Neural progenitor cell (in vitro differentiated cells): ENCODE measurements at places on chromosomes 11 and 22.

GRCh38 chr11:6771926-6772893 is at the start of gene OR2AG2:
Gene OR2AG2, minus strand, starts transcription at chr11:6771976. Its CDS starts 3,019 bp downstream, at chr11:6768957.
- no peak for DNase-seq

- no peak for DNase-seq
Observed at GRCh38 chr11:132035766-132036165, 665.4 kb downstream of the NTM start.

- DNase-seq, result no peak
Observed at GRCh38 chr11:121661880-121662486, 209.2 kb upstream of the SORL1-AS1 start.

DNA sequence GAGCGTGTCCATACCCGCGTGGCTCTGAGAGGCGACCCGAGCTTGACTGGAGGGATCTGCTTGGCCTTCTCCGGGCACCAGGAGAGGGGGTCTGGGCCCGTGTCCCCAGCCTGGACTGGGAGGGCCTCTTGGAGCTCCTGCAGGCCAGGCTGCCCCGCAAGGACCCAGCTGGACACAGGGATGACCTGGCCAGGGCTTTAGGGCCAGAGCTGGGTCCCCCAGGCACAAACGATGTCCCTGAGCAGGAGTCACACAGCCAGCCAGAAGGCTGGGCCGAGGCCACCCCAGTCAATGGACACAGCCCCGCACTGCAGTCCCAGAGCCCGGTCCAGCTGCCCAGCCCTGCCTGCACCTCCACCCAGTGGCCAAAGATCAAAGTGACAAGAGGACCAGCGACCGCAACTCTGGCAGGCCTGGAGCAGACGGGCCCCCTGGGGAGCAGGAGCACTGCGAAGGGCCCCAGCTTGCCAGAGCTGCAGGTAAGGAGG is 38.2 kb downstream of the TRIOBP start:
- peak; percentile 84 for DNase-seq

DNA sequence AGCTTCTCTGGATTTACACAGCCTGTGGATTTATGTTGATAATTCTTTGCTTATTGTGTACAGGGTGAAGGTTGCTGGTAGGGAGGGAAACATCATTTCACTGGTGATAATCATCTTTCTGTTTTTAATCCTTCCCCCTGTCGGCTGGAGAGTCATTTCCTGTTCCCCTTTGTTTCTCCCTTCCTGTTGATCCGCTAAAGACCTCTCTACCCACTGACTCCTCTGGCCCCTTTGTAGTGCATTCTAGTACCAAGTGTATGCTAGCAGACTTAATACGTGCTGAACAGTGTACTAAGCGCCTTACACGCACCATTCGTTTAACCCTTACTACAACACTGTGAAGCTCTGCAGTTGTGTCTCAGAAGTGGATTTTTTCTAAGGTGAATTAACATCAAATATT is 19.0 kb upstream of the OR9Q1 start:
- no peak for DNase-seq

- DNase-seq, result no peak
Observed at GRCh38 chr11:6397156-6397555, 6.9 kb downstream of the SMPD1 start.

DNA sequence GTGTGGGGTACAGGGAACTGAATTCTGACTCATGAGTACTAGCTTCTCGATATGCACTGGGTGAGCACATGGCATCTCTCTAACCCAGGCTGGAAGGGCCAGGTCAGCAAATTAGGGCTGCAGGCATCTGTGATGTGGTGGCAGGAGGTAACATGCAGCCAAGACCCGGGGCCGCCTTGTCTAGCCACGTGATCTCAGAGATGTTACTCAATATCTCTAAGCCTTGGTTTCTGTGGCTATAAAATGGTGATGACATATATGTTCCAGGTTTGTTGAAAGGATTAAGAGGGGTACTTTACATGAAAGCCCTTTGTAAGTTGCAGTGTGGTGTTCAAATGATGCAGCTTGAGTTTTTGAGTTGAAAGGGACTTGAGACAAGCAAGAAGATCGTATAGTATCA is 3.2 kb downstream of the ST14 start:
- no peak for DNase-seq

- DNase-seq, result peak; percentile 70
Observed at GRCh38 chr22:38353142-38353629, 36.0 kb upstream of the CSNK1E start.

DNA sequence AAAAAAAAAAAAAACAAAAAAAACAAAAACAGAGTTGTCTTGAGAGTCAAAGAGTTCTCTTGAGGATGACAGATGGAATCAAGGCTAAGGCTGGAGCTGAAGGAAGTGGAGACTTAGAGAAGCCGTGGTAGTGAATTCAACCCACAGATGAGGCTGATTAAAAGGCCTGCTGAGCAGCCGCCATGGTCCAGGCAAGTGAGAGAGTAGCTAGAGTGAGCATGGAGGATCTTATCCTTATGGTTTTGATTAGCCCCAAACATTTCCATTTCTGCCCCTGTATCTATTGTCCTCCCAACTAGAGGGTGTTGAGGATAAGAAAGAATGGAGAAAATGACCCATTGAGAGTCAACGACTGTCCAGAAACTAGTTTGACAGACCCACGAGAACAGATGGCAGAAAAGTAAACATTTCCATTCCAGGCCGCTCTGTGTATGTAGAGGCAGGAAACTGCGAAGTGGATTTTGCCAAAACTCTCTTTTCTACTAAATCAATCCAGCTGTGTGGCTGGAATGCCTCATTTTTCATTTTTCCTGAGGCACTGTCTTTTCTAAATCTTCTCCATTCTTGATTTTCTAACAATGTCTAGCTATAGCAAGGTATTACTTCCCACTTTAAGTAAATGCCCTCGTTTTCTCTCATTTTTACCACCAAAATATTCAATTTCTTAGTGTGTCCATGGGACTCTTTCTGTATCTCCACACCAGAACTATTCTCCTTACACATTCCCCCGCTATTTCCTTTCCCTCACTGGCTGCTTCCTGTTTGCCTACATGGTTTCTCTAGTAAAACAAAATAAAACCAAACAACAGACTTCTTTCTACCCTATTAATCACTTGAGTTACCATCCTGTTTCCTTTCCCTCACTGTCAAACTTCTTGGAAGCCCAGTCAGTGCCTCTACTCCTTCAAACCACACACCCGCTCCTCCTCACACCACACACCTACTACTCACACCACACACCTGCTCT is 5.4 kb upstream of the MMP8 start:
- no peak for DNase-seq

DNA sequence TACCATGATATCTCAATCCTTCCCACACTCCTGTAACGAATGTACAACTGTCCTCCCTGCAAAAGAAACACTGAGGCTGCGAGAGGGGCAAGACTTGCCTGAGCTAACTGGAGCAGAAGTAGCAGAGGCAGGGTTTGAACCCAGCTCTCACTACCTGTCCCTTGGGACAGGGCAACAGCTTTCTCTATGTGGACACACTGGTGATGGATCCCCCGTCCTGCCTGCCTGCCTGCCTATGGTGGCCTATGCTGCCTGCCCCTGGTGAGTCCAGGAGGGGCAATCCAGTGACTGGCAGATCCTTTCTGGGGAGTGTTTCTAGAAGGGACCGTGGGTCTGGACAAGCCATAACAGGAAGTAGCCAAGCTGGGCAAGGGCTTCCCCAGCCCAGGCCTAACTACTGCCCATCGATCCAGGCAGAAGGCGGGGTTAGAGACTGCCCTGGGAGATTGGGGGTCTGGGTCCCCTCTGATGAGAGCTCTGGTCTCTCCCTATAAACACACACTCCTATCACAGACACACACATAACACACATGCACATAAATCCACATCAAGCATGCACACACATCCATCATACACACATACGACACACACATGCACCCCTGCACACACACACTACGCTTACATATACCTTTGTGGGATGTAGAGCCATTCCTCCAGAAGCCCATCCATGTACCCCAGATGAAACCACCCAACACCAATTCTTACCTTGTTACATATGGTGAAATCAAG is 1.1 kb upstream of the EMID1 start:
- no peak for DNase-seq

GRCh38 chr11:72605973-72606747 is 68.1 kb downstream of the PDE2A start:
- no peak for DNase-seq

GRCh38 chr11:61010466-61011228 is 39.2 kb downstream of the CD6 start:
- peak; percentile 68 for DNase-seq

- peak; percentile 56 for DNase-seq
Observed at GRCh38 chr11:66335531-66336233, 552 bp downstream of the RIN1 start.

- peak; percentile 63 for DNase-seq
Observed at GRCh38 chr11:57513911-57514537, 1.5 kb downstream of the SLC43A1 start.

GRCh38 chr22:41526830-41527799 is 17.2 kb downstream of the POLR3H start:
- peak; percentile 47 for DNase-seq

GRCh38 chr22:27274770-27275449 is 526.6 kb downstream of the MN1 start:
- no peak for DNase-seq

DNA sequence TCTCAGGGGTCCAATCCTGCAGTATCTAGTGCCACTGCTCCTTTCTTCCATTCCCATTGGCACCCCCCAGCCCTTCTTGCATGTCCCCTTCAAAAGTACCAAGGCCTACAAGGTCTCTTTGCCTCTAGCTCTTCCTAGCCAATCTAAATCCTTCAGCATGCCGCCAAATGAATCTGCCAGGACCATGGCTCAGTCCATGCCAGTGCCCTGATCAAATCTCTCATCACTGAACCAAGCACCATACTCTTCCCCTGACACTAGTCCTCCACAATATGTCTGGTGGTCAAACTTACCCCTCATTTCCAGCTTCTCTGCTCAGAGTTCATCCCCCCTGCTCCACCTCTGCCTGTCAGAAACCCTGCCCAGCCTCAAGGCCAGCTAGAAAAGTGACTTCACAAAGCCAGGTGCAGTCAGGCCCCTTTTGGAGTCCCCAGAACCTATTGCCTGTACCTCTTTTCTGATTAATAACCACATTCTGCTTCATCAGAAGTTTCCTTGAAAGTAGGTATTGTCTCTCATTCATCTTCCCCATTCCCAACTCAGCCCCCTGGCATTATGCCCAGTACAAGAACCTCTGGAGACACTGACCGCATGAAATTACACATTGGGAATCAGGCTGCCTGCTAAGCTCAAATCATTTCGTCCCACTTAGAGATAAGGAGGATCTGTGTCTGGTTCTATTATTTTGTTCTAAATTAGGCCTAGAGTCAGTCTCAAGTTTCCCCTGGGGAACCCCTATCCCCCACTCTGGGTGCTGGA is 11.4 kb downstream of the FEN1 start:
- DNase-seq, result no peak

GRCh38 chr11:77821349-77821851 is 456 bp downstream of the AAMDC start:
- DNase-seq, result no peak

GRCh38 chr11:79045018-79045799 is 395.6 kb downstream of the TENM4 start:
- peak; percentile 30 for DNase-seq

DNA sequence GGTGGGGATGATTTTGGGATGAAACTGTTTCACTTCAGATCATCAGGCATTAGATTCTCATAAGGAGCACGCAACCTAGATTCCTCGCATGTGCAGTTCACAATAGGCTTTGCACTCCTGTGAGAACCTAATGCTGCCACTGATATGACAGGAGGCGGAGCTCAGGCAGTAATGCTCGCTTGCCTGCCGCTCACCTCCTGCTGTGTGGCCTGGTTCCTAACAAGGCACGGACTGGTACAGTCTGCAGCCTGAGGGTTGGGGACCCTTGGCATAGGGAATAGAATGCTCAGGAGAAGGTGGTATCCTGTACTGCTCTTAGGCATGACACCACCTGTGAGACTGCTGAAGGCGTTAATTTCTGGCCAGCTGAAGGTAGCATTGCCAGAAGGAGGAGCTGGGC is 47.0 kb downstream of the STIM1 start:
- DNase-seq, result no peak

- no peak for DNase-seq
Observed at GRCh38 chr22:36879775-36880174, 19.0 kb downstream of the NCF4 start.

DNA sequence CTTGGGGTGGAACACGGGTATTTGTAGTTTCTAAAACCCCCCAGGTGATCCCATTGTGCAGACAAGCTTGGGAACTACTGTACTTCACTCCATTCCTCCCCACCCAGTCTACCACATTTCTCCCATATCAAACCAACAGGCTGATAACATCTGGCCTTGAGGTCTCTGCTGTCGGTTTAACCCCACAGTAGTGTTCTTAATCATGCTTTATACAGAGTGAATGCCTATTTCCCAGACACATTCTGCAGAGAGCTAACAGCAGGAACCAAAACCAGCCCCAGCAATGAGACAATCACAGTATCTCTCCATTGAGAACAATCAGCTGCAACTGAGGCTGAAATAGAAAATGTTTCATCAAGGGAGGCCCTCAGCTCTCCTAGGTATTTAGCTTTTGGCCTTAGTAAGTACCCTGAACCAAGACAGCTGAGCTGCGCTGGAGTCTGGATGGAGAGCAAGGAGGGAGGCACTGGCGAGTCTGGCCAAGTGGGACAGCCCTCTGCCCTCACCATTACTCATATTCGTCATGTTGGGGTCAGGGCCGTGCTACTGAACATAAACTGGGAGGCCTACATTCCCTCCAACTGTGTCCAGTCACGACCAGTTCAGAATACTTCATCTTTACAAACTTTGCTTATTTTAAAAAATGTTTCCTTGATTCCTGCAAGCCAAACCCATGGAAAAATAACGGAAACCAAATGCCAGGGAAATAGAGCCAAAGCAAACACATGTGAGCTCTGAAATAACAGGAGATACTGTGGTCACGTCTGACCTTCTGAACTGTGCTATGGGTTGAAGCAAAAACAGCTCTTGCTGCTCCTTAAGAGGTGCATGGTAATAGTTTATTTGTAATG is 81.0 kb downstream of the CCDC34 start:
- no peak for DNase-seq

- no peak for DNase-seq
Observed at GRCh38 chr22:46074771-46075551, 75.4 kb upstream of the PPARA start.

GRCh38 chr11:95154514-95154913 is 64.9 kb downstream of the ENDOD1 start:
- DNase-seq, result peak; percentile 80

- no peak for DNase-seq
Observed at GRCh38 chr11:83583757-83584366, 297.7 kb upstream of the CCDC90B start.

DNA sequence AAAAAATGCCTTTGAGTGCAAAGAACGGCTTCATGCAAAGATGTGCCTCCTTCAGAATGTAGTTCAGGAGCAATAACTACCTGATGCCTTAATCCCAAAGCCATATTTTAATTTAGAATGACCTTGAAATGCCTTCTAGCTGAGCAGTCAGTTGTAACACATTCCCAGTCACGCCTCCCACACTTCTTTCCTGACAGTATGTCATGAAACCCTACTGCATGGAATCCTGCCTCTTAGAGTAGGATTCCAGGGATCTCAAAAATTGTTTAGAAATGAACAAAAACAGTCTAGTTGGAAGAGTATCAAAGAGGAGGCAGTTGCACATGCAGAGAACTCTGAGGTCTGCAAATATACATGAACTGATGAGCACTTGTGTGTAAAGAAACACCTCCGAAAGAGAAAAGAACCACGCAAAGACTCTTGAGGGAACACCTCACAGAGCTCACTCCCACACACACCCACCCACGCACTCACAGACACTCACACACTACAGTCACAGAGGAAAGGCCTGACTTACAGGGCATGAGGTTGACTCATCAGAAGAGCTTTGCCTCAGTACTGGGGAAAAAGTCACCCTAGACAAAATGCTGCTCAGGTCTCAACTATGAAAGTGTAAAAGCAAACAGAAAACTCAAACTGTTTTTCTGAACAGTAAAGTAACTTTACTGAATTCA is 77.4 kb downstream of the GGTLC2 start:
- no peak for DNase-seq

- no peak for DNase-seq
Observed at GRCh38 chr11:17434108-17434507, 42.5 kb downstream of the ABCC8 start.
